CD4-positive, alpha-beta T cell treated with Interferon gamma for 1 hour (primary cell): ENCODE measurements at places on chromosomes 13 and 19.
A peak's percentile ranks its signal among the peaks of the same experiment; 100 is the strongest.

GRCh38 chr19:35140207-35140961, 1.8 kb downstream of the FXYD1 start:
- no peak for DNase-seq

DNA sequence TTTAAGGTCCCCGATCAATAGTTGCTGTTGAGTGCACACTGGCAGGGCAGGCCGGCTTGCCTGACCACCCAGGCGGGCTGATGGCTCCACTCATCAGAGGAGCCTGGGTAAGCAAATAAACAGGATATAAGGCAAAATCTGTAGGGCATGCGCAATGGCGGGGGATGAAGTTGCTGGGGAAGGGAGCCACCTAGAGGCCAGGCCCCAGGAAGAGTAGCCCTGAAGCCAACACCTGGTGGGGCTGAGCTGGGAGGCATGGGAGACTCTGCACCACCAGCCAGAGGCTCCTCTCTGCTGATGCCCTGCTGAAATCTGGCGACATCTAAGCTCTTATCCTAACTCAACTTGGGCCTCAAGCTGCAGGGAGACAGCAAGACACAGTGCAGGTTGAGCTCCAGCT, 324.3 kb downstream of the ZNF536 start:
- no peak for DNase-seq

GRCh38 chr19:5132206-5132560, 163.3 kb downstream of the KDM4B start:
- no peak for DNase-seq

DNA sequence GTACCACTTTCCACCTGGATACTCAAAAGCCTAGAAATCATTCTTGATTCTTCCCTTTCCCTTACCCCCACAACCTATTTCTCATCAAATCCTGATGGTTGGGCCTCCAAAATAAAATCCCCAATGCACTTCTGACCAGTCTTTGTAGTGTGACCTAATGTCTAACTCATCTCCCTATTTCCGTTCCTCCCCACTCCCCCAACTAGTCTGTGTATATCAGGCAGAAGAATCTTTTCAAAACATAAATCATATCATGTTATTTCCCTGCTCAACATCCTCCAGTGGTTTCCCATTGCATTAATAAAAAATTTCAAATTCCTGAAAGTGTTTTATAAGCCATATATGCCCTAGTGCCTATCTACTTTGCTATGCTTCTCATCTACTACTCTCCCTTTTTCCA, 17.7 kb downstream of the CCDC122 start:
- no peak for DNase-seq

DNA sequence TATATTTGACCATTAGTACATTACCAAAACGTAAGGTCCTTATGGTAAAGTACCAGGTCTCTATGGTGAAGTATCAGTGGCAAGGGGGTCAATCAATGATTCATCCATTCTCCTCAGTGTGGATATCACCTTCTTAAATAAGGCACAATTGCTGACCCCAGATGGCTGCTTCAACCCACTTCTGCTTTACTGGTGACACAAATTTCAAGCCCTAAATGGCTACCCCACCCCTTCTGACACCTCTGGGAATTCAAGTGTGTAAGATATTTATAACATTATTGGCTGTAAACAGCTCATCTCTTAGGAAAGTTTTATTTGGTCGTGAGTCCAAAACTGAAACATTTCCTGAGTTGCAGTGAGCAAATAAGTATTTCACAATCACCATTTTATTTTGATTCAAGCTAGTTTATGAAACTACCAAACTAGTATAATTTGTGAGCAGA, 7.9 kb upstream of the WBP4 start:
- DNase-seq: peak; percentile 66
